Smooth muscle cell of the pulmonary artery (primary cell): ENCODE measurements at places on chromosomes 5 and 9. TPM values are rescaled to one million over a fixed set of nuclear protein-coding genes. Genes with fewer than 3 reads are reported as not detected.

Gene SEMA4D
- total RNA-seq: 0.07 and 0.78 TPM in 2 replicates

Gene C5orf58
- total RNA-seq: not detected in 2 replicates

Gene ORM2
- not detected in 2 replicates for total RNA-seq

Gene PPP3R2
- total RNA-seq: not detected in 2 replicates

Gene PAEP
- total RNA-seq: not detected in 2 replicates

Gene ELOVL7
- total RNA-seq: 0.07 TPM in 1 of 2 replicates, not detected in the other

Gene SV2C
- total RNA-seq: under 0.01 TPM in 1 of 2 replicates, not detected in the other

Gene PCDHA3
- 0.20 and 0.39 TPM in 2 replicates for total RNA-seq

Gene HSD17B3
- not detected in 2 replicates for total RNA-seq

Gene KCNN2
- total RNA-seq: 0.17 TPM in 1 of 2 replicates, not detected in the other

Gene PHPT1
- 138 and 150 TPM in 2 replicates for total RNA-seq
